Muscle of leg (tissue), 16 donors: ENCODE measurements at places on chromosomes 7 and 10.

- no peak for DNase-seq
Observed at GRCh38 chr7:2376351-2377154, 21.9 kb downstream of the EIF3B start.

- DNase-seq: no peak
Observed at GRCh38 chr7:130554481-130554880, 62.6 kb downstream of the MEST start.

- no peak for DNase-seq
Observed at GRCh38 chr10:110511734-110512449, 14.2 kb downstream of the DUSP5 start.

- no peak for DNase-seq
Observed at GRCh38 chr10:123798856-123799255, 92.8 kb downstream of the CPXM2 start.

DNA sequence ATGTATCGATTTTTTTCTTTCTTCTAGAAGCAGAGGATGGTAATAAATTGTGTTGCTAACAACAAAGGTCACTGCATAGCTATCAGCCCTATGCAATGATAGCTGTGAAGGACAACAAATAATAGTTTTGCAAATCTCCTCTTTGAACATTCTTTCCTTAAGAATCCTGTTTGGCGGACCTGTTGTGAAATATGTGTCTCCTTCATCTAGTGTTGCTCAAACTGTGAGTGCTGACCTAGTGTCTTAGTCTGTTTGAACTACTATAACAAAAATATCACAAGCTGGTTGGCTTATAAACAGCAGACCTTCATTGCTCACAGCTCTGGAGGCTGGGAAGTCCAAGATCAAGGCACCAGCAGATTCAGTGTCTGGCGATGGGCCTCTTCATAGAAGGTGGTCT, 53.7 kb downstream of the CAV1 start:
- no peak for DNase-seq

- DNase-seq: peak; percentile 64
Observed at GRCh38 chr10:44206127-44206818, 178.6 kb downstream of the CXCL12 start.

DNA sequence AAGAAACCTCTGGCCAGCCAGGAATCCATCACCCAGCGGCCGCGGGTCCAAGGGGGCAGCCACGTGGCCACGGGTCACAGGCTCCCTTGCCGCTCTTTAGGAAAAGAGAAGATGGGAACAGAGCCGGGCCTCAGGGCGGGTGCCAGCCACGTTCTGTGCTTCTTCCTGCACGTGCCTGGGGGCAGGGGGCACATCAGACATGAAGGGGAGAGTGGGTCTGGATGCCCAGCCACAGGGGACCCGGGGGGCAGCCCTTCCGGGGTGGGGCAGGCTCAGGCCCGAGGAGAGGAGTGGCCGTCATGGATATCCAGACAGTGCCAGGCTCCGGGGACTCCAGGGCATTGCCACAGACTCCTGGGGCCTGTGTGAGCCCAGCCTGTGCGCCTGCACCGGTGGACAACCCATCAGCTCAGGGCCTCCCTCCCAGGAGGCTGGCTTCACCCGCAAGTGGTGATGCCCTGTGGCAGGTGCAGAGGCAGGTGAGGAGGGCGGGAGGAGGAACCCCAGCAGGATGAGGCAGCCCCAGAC, 31.0 kb upstream of the ADGRA1 start:
- DNase-seq: no peak

DNA sequence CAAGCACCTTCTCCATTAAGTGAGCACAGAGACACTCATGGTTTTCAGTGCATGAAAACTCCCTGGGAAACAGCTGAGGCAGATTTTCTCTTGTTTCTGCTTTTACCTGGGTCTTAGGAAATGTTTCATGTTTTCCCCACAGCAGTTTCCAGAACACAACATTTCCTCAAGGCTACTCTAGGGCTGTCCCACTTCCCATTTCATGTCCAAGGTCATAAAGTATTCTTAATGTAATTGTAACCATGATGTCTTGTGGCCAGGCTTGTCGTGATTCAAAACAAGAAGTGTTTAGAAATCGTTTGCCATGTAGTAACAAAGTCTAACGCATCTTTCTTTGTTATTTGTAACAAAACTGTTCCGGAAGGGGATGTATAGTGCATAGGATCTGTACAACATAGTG, 83.8 kb upstream of the NRP1 start:
- DNase-seq: peak; percentile 29
